ENCODE measurements at places on chromosomes 4 and X.
A peak's percentile ranks its signal among the peaks of the same experiment; 100 is the strongest.

GRCh38 chr4:80788798-80789197 is 241.7 kb upstream of the BMP3 start:
- DNase-seq, result no peak

- no peak for DNase-seq
These were observed 18.3 kb downstream of the BLOC1S4 start for GRCh38 chr4:6734165-6734786.

DNA sequence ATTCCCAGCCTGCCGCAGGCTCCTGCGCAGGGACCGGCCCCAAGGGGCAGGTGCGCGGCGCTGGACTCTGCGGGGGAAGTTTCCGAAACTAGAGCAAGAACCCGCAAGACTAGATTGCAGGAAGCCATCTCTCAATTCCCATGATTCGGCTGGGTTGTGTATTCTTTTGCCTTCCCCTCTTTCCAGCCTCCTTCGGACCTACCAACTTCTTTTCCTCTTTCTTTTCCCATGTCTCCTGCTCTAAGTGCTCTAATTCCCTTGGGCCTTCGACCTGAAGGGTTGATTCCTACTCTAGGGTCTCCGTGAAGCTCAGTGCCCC is 645 bp upstream of the OPHN1 start:
- no peak for DNase-seq

GRCh38 chr4:20026456-20026855 is 225.2 kb upstream of the SLIT2 start:
- no peak for DNase-seq

GRCh38 chrX:106612393-106612763 is 600 bp downstream of the RADX start:
- DNase-seq, result no peak

GRCh38 chr4:6495296-6495590 is 22.8 kb upstream of the PPP2R2C start:
- no peak for DNase-seq

- no peak for DNase-seq
These were observed 8.5 kb upstream of the PPEF1 start for GRCh38 chrX:18698737-18699650.

GRCh38 chrX:24054182-24055042 is at the start of gene EIF2S3:
Gene EIF2S3, plus strand, starts transcription at chrX:24054956. Its CDS starts 13 bp downstream, at chrX:24054969.
- peak; percentile 87 for DNase-seq

GRCh38 chr4:24104158-24104565 is 214.3 kb upstream of the PPARGC1A start:
- no peak for DNase-seq

GRCh38 chr4:113783701-113784100 is 22.2 kb upstream of the CAMK2D start:
- DNase-seq, result no peak

- peak; percentile 31 for DNase-seq
These were observed 53.1 kb downstream of the STX18 start for GRCh38 chr4:4488405-4489404.

- no peak for DNase-seq
These were observed 369.7 kb upstream of the DIAPH2 start for GRCh38 chrX:96314985-96315384.

GRCh38 chrX:135425026-135425965 is 3.6 kb downstream of the SMIM10L2A start:
- DNase-seq, result no peak

DNA sequence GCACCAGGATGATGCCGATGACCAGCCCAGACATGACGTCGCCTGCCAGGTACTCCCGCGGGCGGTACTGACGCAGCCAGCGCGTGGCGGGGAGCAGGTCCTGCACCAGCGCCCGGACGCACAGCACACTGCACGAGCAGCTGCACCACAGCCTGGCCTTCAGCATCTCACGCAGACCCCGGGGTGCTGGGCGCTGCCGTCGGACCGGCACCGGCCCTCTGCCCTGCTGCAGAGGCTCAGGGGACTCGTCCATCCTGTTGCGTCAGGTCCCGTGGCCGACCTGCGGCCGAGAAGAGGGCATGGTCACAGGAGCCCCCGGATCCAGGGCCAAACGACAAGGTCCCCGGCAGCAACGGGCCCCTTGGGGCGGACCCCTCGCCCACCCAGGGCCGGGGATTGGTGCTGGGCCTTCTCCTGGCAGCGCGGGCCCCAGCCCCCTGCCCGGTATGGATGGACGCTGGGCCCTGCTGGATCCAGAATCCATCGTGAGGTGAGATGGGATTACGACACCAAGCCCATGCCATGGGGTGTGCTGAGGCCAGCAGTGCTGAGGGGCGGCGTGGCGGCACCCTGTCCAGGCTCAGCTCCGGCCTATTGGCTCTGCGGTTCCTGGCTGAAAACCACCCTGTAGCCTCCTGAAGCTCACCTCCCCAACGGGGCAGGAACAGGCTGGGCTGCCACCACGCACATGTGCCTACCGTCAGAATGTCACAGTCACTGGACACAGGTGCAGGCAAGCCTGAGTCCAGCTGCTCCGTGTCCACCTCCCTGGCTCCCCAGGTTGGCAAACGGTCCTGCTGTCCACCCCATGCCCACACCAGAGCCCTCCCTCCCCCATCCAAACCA is 1.5 kb downstream of the SLC26A1 start:
- DNase-seq, result no peak

- DNase-seq, result no peak
These were observed 902.1 kb upstream of the LCORL start for GRCh38 chr4:18923496-18924161.

DNA sequence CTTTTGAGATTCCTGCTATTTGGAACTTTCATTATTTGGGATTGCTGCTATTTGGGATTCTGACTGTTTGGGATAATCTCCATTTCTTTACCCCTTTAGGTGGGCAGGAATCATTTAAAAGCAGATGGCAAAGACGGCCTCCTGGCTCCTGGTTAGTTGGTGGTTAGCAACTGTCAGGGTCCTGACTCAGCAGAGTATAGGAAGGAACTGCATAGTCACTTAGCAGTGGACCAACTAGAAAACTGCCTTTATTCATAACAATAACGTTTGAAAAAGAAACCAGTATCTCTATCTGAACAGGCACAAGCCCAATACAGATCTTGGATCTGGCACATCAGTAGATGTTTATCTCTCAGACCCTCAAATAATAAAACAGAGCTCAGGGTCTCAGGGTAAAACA is 469.7 kb upstream of the FGF16 start:
- no peak for DNase-seq

DNA sequence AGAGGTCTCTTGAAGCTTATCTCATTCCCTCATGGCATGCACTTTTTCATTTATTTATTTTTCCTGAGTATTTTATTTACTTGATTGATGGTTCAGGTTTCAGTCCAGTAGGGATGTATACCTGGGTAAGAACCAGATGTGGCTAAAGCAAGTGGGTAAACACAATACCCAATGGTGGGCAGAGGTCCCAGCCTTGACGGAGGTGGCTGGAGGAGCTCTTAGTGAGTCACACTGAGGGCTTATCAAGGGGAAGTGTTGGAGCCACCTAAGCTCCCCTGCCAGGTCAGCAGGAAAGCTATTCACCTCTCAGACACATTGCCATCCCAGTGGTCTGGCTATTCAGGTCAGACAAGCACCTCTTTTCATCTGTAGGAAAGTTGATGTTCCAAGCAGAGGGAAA is 236.2 kb upstream of the MAGEB16 start:
- no peak for DNase-seq

- DNase-seq, result no peak
These were observed 449.8 kb upstream of the SMIM31 start for GRCh38 chr4:164304101-164304639.

- no peak for DNase-seq
These were observed 5.3 kb downstream of the VAMP7 start for GRCh38 chrX:155886409-155886808.

DNA sequence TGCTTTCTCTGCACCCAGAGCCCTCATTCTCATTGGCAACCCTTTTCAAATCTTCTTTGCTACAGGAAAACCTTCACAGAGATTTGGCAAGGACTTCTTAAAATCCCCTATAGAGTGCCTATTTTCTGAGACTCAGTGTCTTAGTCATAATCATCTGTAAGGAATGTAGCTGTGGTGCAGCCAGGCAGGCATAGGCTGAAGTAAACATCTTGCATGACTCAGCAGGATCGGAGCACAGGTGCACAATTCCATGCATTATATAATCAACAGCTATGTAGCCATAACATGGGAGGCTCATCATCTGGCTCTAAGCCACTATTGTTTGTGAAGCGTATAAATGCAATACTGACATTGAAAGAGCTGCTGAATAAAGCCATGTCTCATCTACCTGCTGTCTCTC is 368.8 kb downstream of the MAGEE1 start:
- DNase-seq, result no peak

GRCh38 chr4:44146516-44146915 is 302.1 kb downstream of the KCTD8 start:
- DNase-seq, result no peak

DNA sequence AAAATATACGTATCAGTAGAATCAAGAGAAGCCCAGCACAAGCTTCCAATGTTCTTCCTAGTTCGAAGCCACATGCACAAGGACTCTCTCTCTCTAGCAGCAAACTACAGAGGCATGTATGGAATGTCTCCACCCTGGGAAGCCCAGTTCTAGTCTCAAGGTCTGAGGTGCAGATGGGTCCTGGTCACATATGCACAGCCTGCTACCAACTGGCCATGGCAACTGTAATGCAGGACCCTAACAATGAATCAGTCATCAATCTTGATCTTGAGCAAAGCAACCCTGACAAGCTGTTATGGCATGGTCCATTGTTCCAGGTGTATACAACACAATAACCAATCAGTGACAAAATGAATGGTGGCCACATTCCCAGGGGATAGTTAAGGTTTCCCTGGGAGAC is 55.8 kb downstream of the MBNL3 start:
- DNase-seq, result no peak

DNA sequence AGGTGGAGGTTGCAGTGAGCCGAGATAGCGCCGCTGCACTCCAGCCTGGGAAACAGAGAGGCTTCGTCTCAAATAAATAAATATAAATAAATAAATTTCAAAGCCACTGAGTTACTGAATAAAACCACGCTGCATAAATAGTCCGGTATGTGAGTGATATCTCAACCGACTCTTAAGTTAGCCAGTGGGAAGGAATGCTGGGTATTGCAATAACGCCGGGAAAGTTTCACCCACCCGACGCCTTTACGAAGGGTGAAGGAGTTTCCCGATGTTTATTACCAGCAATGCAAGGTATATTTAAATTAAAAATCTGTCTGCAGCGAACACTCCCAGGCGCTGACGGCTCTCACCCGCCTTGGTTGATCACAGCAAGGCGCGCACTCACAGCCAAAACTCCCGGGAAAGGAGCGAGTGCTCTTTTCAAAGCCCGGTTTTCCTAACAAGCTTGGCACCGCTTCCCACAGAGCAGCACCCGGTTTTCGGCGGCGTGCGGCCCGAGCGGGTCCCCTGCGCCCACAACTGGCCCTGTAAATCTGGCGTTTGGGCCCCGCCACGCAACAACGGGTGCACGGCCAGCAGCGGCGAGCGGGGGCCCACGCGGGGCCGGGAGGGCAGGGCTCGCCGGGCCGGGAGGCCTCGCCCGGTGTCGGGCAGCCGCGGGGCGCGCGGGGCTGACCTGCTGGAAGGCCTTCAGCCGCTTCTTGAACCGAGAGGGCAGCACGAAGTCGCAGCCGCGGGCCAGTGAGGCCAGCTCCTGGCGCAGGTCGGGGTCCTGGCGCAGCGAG is 13.7 kb downstream of the PPP2R3B start:
- no peak for DNase-seq

- DNase-seq, result no peak
These were observed 296.3 kb upstream of the TENM3 start for GRCh38 chr4:181946902-181947301.

DNA sequence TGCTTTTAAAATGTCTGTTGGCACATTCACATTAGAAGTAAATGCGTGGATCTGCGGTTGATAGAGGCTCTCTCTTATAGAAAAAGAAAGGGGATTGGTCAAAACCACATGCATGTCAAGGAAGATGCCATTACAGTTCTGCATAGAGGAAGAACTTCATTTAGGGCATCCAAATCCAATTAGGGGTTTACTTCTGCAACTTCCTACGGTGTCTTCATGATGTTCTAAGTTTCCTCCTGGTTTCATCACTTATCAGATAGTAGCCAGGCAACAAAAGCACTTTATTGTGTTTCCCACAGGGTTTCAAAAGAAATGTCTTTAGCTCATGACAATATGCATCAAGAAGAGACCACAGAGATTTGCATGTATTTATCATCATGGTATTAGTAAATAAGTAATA is 136.0 kb upstream of the HPGD start:
- no peak for DNase-seq

- no peak for DNase-seq
These were observed 161.7 kb downstream of the BRWD3 start for GRCh38 chrX:80648023-80648422.

- DNase-seq, result no peak
These were observed 225.8 kb upstream of the ETNPPL start for GRCh38 chr4:108988464-108989195.

- DNase-seq, result no peak
These were observed 10.2 kb downstream of the SAP30 start for GRCh38 chr4:173380987-173381386.

DNA sequence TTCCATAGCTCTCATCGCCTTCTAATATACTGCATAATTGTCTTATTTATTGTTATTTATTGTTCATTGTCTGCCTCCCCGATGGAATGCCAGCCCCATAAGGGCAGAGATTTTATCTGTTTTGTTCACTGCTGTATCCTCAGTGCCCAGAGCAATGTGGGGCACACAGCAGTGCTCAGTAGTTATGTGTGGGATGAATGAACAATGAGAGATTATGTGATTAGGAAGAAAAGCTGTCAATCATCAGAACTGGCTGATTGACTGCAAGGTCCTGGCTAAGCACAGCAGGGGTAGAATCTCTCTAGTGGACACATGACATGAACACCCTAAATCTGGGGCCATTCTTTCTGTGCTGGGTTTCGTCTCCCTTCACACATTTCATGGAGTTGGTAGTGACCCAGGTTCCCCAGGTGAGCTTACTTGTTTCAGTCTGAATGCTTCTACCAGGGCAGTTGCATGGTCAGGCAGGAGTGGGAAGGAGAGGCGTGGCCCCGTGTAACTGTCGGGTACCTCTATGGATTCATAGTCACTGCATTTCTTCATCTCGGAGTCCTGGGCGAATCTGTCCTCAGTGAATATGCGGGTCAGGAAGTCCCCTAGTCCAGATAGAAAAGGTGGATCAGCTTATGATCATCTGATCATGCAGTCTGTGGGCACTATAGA is 12.6 kb downstream of the PPEF2 start:
- DNase-seq, result no peak

- no peak for DNase-seq
These were observed 963 bp upstream of the USO1 start for GRCh38 chr4:75723163-75724065.

- no peak for DNase-seq
These were observed 28.5 kb upstream of the KLHL4 start for GRCh38 chrX:87489071-87489470.

- no peak for DNase-seq
These were observed 21.7 kb downstream of the LETM1 start for GRCh38 chr4:1834047-1834775.

DNA sequence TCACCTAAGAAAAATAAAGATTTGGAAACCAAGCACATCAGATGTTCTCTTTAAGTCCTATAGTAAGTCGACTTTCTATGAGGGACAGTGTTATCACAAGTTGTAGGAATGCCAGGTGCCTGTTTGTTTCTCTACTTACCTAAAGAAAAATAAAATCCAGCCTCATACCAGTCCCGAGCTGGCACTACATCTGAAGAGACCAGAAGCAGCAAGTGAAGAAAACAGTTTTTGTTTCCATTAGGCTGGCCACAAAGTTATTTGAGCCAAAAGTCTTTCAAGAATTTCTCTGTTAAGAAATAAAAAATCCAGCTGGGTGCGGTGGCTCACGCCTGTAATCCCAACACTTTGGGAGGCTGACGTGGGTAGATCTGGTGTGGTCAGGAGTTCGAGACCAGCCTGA is 10.8 kb upstream of the PPARGC1A start:
- no peak for DNase-seq
